ENCODE measurements at places on chromosomes 7 and 10.

DNA sequence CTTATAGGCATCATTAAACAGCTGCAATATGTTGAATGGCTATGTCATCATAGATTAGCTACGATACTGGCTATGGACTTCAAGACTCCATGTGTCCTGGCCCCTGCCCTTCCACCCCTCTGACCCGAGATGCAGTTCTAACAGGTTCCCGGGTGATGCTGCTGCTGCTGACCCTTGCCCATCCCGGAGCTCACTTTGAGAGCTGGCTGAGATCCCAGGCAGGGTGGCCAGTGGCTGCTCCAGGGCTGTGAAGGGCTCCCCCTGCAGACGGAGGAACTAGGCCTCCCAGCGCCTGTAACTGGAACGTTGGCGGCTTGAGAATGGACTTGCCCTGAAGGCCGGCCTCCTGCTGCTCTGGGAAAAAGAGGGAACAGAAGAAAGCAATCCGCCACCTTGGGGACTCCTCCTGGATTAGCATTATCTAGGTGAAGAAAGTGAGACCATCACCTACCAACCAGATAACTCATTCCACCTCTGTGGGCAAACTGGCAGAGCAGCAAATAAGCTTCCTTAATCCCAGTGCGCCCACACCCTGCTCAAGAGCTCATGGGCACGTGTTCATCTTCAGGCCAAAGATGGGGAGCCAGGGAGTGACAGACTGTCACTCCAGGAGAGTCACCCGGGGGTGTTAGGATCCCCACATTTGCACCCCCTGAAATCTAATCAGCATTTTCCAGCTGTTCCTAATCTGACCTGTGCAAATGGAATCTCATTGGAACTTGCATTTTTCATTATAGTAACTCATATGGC is 56.8 kb downstream of the PARP12 start:
- no peak for DNase-seq

DNA sequence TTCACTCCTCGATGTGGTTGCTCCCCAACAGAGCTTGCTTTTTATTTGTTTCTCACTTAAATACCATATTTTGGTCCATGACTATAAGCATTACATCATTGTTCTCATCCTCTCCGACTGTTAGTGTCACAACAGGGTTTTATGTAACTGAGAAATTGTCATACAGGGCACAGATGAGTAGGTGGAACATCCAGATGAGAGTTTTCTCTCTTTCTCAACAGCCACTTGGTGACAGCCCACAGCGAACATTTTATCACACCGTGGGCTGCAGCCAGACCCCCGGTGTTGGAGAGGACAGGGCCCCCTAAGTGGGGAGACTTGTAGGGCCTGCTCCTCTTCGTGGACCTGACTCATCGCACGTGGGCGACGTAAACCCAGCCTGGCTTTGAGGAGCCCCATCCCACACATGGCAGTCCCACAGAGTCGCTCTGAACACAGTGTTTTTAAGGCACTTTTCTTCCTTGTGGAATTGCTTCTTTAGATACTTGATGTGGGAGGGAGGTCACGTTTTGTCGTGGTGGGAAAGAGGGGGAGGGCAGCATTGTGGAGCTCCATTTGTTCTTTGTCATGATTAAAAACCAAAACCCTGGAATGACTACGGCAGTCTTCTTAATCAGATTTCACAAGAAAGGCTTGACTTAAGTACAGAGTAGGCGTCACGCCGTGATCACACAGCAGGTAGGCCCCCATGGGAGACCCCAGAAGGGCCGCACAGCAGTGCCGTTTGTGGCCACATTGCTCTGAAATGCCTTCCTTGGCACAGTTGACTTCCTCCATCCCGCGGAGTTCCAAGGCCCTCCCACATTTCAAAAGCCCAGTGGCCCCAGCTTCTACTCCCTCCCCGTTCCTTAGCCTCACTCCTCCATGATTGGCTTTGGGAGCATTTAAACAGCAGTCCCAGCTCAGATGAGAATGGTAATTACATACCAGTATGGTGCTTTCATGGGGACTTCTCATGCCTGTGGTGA is 220.6 kb downstream of the CCDC3 start:
- peak; percentile 76 for DNase-seq

- DNase-seq = no peak
These were observed 8.2 kb upstream of the PHYH start for GRCh38 chr10:13308096-13308495.

DNA sequence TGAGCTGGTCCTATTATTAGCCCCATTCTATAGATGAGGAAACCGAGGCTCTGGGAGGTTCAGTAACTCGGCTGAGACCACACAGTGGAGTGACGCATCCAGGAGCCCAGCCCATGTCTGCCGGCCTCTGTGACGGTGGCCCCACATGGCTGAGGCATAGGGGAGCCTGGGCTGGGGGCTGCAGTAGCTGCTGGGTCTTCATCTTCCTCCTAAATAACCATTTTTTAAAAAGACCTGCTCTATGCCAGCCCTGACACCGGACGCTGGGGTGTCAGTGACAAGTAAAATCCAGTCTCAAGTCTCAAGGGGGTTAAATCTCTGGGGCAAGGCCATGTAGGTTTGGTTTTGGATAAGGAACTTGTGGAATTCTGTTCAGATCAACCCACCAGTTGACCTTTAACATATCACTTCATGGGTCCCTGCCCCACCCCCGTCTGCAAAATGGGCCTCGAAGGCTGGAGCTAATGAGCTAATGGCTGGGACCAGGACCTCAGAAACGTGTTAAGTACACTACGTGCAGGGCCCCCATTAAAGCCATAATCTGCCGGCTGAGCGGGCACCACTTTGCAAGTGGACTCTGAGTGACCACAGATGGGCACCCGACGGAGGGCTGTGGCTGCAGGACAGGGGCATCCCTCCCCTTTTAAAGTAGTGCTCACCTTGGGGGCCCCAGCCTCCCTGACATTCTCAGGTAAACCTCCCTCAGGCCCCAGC is 136.5 kb upstream of the UNC5B start:
- DNase-seq = no peak

GRCh38 chr7:47846138-47846836 is 102.0 kb downstream of the PKD1L1 start:
- DNase-seq = no peak

GRCh38 chr10:102334101-102334500 is 61.4 kb upstream of the NFKB2 start:
- DNase-seq = no peak

GRCh38 chr7:158849768-158850544 is 6.4 kb upstream of the DYNC2I1 start:
- no peak for DNase-seq

DNA sequence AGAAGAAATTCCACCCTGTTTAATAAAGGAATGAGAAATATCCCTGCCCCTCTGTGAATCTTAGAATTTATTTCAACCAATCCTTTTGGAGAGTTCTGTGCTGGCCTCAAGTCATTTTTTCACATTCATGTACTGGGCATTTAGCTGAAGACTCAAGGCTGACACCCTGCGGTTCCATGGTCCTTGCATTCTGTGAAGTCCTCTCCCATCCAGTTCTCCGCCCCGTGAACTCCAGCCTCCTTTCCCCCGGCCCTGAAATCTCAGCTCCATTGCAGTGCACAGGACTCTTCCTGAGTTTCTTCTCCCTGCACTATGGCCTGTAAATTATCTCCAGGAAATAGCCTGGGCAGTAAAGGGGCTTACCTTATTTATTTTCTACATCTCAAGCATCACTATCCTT is 183.0 kb upstream of the KCND2 start:
- no peak for DNase-seq

- no peak for DNase-seq
These were observed 109.7 kb downstream of the RAMP3 start for GRCh38 chr7:45267262-45267661.

Measured in stimulated activated CD8-positive, alpha-beta memory T cell treated with anti-CD3 and anti-CD28 coated beads, Interleukin-4, amount 100 ng/mL, for 48 hours (primary cell).